ENCODE measurements at places on chromosomes 2 and 18.

GRCh38 chr2:235042576-235043515 is 91.0 kb downstream of the SH3BP4 start:
- no peak for DNase-seq

DNA sequence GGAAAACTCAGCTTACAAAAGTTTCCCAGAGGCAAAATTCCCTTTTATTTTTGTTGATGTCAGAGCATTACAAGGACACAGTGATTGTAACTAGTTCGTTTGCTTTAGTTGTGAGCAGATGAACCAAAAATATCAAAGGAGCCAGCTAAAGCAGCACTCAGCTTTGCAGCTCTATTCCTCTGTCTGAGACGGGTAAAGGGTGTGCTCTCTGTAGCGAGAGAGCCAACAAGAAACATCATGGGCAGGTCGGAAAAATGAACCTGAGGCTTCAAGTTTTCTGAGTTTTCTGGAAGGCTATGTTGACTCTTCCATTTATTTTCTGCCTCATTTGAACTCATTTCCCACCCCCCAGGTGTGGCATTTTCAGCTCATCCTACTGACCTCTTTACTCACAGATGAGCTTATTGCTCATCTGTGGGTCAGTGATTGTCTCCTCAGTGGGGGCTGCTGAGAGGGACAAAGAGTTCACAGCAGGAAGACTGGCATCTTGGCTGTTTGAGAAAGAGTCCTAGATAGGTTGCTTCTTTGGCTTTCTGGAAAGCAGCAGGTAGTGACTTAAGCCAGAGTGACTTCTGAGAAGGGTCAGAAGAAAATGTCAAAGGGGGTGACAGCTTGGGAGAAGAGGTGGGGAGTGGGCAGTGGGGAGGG is 66.6 kb upstream of the EPC2 start:
- DNase-seq, result no peak

- no peak for DNase-seq
Measured at GRCh38 chr2:228731517-228731916, 539.6 kb downstream of the PID1 start.

GRCh38 chr2:167827352-167828097 is 419.9 kb downstream of the STK39 start:
- DNase-seq, result no peak

- no peak for DNase-seq
Measured at GRCh38 chr2:232541961-232542714, 2.6 kb downstream of the CHRNG start.

DNA sequence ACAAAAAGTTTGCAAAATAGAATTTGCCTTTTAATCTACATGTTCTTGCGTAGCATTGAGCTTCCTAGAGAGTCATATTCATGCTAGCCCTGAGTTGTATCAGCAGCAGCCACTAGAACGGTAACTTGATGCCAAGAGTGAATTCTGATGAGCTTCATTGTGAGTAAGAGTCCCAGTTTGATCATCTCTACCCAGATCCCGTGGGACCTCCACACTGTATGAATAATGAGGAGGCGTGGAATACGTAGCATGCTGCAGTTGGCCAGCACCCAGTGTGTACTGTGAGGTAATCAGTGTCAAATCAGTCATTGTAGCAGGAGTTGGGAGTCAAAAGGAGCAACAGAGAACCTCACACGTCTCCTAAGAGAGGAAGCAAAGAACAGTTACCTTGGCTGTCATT is 197.9 kb downstream of the NEDD4L start:
- DNase-seq, result no peak

GRCh38 chr2:171247741-171248662 is 87.3 kb upstream of the TLK1 start:
- DNase-seq, result no peak

DNA sequence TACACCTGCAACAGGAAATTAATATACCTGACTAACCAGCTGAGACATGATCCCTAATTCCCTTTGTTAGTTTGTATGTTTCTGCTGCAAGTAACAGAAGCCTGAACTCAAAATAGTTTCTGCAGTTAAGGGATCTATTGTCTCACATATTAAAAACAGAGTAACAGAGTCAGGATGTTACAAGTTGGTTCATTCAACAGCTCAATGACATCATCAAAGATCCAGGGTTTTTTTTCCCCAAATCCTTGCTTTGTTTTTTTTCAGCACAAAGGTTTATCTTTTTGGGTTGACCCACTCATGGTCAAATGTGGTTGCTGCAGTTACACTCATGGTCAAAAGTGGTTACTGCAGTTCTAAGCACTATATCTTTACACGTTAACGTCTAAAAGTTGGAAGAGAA is 35.0 kb upstream of the DNAH7 start:
- no peak for DNase-seq

DNA sequence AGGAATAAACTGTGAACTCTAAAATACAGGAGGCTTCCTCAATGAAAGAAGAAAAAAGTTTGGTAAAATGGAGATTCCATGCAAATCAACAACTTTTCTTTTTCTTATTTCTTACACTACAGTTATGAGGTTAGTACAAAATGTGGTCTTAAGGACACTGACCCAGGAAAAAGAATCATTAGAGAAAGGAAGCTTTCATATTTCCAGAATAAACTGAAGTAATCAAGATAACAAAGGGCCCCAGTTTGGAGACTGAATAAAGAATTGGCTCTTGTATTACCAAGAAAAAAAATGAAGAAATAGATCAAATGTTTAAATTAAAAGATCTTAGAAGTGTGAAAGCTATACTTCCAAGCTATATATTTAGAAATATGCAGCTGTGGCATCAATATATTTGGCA is 72.3 kb downstream of the SLC66A3 start:
- no peak for DNase-seq
